ENCODE measurements at places on chromosomes 5 and 9. TPM values are rescaled to one million over a fixed set of nuclear protein-coding genes. Genes with fewer than 3 reads are reported as not detected.
A peak's percentile ranks its signal among the peaks of the same experiment; 100 is the strongest.

GRCh38 chr9:110877374-110877773 is 160.9 kb downstream of the LPAR1 start:
- no peak for DNase-seq

- DNase-seq, result no peak
These were observed 170.2 kb upstream of the IRX2 start for GRCh38 chr5:2921651-2922050.

DNA sequence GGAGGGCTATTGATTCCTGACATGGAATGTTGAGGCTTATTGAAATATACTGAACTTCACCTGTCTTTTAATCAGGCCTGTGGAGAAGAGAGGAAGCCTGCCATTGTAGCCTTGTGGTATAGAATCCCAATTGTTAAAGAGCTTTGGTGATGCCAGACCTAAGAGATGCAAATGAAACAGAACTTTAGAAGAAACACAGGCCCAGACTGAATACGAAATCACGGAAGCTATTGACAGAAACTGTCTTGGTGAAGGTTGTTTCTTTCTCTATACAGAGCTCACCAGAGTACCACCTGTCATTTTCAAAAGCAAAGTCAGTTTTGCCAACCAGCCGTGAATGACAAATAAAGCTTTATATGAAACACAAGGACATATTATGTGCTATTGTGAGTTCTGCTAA is 660.3 kb downstream of the ISL1 start:
- DNase-seq, result no peak

DNA sequence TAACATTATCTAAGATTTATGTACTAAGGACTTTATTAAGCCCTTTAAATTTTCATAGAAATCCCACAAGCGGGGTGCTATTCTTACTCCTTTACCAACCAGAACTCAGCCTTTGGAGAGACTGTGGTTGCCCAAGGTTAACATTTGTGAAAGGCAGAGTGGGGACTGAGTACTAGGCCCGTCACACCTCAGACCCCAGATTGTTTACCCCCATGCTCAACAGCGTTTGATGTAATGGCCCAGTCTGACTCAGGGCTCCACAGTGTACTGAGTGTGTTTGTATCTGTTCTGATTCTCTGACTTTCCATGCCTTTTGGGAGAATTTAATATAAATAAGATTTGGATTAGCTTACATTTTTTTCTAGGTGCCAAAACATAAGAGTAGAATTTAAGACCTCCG is 110.0 kb downstream of the GAS1 start:
- DNase-seq, result no peak

GRCh38 chr5:59187857-59188256 is 605.0 kb downstream of the RAB3C start:
- DNase-seq, result no peak

GRCh38 chr5:151026088-151026487 is 5.7 kb downstream of the GPX3 start:
- DNase-seq, result no peak

DNA sequence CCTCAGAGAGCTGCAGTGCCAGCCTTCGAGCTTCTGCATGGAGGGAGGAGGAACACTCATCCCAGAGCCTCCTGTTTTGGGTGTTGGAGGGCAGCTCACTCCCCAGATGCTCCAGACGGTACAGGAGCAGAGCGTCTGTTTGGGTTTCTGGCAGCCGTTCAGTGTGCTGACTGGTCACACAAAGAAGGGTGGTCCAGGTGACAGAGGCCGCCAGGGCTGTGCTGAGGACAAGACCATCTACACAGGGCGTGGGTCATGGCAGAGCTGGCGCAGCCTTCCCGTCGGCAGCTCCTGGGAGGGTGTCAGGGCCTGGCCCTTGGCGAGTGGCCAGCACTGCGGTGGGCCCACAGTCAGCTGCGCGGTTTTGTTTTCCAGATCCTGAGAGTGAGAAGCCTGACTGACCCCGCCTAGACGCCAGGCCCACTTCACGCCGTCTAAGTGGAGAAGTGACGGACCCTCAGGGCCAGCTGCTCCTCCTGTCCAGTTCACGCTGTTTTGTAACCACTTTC is 131.4 kb upstream of the FAM120A start:
- DNase-seq, result no peak

DNA sequence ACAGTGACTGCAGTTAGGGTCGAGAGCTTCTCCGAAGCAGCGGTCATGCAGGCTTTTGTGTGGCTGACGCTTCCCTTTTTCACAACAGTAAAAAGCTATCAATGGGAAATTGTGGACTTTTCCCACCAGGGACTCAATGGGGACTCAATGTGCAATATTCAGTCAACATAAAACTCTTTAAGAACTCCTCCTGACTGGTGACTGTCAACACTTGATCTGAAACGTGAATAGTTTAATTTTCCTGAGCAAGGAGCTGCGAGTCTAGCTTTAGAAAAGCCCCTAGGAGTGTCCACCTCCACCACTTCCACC is 28.7 kb downstream of the EXOC3 start:
- no peak for DNase-seq

DNA sequence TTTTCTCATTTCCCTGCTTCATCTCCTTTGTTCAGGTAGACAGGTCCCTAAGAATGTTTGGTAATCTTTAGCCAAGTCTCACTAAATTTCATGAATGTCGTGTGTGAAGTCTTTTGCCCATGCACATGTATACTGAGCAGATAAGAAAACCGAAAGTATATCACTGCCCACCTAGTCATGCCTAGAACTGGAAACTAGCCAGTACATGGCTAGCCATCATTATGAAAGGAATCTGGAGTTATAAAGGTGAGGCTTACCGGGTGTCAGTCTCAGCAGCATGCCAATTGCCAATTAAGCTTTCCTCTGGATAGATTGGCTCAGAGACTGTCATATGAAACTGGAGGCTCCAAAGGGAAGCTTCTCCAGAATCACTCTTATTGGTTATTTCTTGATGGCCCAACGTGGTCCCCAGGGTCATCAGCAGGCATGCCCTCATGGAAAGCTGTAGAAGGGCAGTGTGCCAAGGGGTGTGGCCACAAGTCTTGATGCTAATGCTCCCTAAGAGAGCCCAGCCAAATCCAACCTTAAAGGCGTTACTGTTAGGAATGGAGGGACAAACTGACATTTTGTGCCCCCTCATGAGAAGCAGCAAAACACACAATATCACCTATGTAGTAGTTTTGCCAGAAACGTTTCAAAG is 307.3 kb upstream of the PIK3R1 start:
- no peak for DNase-seq

DNA sequence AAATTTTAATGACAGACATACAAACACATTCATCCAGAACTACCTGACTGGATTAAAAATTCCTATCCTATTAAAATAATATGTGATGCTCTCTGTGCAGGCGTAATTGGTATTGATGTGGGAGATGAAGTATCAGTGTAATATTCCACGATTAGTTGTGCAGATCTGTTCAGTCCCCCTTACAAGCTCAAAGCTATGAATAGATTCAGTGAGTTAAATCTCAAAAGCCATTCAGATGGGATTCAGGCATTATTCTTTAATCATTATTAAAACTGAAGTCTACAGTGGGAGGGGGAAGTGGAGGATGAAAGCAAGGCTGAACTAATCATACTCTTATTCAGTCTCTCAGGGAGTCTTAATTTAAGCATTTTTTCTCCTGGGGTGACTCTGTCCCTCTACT is 855.8 kb downstream of the EFNA5 start:
- DNase-seq, result no peak

DNA sequence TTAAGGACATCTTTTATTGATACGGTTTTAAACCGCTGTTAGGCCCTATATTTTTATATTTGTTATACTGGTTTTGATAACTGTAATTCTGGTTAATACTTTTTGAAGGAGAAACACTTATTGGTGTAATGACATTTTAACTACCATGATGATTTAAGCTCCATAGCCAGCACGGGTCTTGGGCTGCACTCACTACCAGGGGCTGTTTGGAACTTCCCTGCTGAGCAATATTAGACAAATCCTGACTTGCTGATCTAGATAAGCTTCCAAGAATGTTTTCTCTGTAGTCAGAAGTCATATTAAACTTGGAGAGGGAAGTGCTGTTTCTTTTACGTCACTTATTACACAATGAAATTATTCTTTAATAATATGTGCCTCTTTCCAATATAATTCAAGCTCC is 540.0 kb upstream of the GRAMD2B start:
- no peak for DNase-seq

DNA sequence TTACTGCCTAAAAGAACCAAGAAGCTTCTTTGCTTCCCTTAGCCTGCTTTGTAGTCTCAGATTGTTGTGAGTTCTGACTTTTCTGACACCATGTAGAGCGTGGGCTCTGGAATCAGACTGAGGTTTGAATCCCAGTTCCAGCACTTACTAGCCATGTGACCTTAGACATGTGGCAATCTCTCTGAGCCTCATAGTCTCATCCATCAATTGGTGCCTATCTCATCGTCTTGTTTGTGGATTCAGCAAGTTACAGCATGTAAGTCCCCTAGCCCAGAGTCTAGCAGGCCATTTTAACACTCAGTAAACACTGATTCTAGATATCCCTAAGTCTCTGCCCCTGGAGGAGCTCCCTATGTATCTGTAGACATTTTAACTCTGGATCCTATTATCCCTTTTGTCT is 94.7 kb downstream of the ANGPTL2 start:
- no peak for DNase-seq

DNA sequence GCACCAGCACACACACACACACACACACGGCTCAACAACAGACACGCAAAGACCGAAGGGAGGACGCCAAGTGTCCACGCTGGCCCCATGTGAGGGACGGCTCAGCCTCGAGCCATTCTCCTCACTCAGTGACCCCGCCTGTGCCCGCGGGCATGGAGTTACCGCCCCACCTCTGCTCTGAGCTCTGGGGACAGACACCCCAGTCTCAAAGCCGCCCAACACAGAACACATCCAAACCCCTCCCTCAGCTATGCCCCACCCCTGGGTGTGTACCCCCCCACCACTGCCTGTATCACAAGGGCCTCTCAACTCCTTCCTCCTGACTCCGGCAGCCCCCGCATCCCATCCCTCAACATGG is 81.2 kb downstream of the CAMSAP1 start:
- DNase-seq, result no peak

GRCh38 chr9:90640361-90640760 is 2.3 kb downstream of the DIRAS2 start:
- no peak for DNase-seq

DNA sequence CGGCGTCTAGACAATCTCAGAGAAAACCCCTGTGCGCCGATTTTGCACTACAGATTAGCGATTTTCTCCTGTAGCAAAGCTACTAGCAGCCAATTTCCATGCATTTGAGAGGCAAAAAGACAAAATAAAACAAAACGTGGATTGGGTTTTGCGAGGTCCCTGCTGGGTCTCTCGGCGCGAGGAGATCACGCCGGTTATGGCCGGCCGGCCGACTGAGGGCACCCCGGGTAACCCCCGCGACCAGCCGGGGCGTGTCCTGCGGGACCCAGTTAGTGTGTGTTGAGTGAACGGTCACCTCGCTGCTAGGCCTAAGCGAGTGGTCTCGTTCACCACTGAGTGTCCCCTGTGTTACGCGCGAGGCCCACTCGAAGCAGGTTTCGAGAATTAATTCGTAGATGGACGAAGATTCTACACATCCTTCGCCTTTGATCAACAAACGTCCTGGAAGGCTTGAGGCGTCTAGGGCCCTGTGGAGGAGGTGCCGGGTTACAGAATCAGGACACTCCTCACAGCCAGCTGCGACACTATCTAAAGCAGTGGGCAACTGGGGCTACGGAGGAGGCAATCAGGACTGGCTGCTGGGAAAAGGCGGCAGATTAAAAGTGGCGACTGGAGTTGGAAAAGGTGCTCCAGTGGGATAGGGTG is 764 bp upstream of the VDAC1 start:
- DNase-seq, result no peak

- peak; percentile 35 for DNase-seq
These were observed 66.8 kb downstream of the MAMDC2 start for GRCh38 chr9:70110194-70111041.

DNA sequence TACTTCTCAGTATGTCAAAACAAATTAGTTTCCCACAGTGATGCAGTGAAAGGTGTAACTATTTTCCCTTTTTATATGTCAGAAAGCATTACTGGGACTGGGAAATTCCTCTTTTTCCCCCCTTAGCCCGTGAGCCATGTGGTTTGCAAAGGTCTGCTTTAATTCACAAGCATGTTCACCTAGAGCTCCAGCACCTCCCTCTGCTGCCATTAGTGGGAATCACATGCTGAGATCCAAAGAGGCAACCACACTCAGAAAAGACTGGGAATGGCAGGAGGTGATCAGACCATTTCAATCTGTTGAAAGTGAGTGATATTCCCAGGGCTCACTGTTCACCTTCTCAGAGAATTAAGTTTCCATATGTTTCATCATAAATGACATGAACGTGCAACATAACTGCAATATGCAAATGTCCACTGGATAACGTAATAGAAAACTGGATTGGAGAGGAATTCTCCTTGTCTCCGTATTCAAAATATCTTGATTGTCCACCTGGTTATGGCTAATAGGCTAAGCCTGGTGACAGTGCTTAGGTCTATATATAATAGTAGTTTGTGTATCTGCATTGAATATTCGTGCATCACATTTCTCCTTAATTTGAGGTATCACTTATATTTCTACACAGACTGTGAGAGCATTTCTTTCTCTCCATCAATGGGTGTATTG is 703.5 kb upstream of the WWC1 start:
- DNase-seq, result no peak

- DNase-seq, result no peak
These were observed 37.3 kb downstream of the SARDH start for GRCh38 chr9:133700819-133701320.

GRCh38 chr5:95032801-95033200 is 252.1 kb downstream of the MCTP1 start:
- peak; percentile 24 for DNase-seq

DNA sequence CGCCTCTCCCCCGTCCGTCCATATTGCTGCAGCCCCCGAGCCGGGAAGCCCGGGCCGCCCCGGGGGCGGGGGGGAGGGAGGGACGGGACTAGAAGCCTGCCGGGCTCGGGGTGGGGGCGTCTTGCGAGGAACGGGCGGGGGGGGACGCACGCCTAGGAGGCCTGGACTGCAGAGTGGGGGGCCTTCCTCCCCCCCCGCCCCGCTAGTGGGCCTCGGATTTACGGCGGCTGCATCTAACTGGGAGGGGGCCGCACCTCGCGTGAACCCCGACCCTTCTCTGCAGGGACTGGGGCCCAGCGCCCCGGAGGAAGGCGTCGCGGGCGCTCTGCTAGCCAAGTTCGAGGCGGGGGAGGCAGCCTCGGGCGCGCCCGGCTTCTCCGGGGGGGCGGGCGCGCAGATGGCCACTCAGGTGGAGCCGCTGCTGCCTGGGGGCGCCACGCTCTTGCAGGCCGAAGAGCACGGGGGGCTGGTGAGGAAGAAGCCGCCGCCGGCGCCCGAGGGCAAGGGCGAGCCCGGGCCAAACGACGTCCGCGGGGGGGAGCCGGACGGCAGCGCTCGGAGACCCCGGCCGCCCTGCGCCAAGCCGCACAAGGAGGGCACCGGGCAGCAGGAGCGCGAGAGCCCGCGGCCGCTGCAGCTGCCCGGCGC is at the start of gene LARP1:
Gene LARP1, plus strand, starts transcription at position 17 of the 648 bp plus-strand sequence. Its CDS starts 381 bp downstream, at position 398.
- no peak for DNase-seq

GRCh38 chr5:160488394-160489325 is 67.0 kb downstream of the PTTG1 start:
- DNase-seq, result no peak

The CCDC192 gene
- not detected for total RNA-seq

The CAMK2A gene
- total RNA-seq, result not detected

The NUTM2G gene
- not detected for total RNA-seq

The MEIKIN gene
- total RNA-seq, result not detected

The MYMK gene
- not detected for total RNA-seq

The PCDHA10 gene
- total RNA-seq, result 0.07 TPM

The SAXO1 gene
- under 0.01 TPM for total RNA-seq

The IFNB1 gene
- total RNA-seq, result not detected

The IER5L gene
- 13.4 TPM for total RNA-seq

The CDKN2A gene
- total RNA-seq, result 2.0 TPM

The ARSI gene
- not detected for total RNA-seq

The FAM170A gene
- total RNA-seq, result not detected

The FBP1 gene
- 0.95 TPM for total RNA-seq

The ADAMTS19 gene
- total RNA-seq, result not detected

The SPINK5 gene
- total RNA-seq, result not detected

Data from pulmonary artery endothelial cell (primary cell).